ENCODE measurements at places on chromosomes 5 and 9.

GRCh38 chr5:86546044-86546443 lies 71.7 kb upstream of the COX7C start:
- DNase-seq = no peak

GRCh38 chr5:92674321-92674720 lies 906.7 kb downstream of the NR2F1-AS1 start:
- DNase-seq = no peak

- no peak for DNase-seq
Observed at GRCh38 chr5:61744690-61745619, 412.9 kb downstream of the ZSWIM6 start.

GRCh38 chr5:10621832-10622231 lies 58.0 kb downstream of the ANKRD33B start:
- no peak for DNase-seq

GRCh38 chr5:148910216-148910615 lies 83.8 kb downstream of the ADRB2 start:
- DNase-seq = no peak

- no peak for DNase-seq
Observed at GRCh38 chr9:93907551-93908199, 47.5 kb downstream of the BARX1 start.

DNA sequence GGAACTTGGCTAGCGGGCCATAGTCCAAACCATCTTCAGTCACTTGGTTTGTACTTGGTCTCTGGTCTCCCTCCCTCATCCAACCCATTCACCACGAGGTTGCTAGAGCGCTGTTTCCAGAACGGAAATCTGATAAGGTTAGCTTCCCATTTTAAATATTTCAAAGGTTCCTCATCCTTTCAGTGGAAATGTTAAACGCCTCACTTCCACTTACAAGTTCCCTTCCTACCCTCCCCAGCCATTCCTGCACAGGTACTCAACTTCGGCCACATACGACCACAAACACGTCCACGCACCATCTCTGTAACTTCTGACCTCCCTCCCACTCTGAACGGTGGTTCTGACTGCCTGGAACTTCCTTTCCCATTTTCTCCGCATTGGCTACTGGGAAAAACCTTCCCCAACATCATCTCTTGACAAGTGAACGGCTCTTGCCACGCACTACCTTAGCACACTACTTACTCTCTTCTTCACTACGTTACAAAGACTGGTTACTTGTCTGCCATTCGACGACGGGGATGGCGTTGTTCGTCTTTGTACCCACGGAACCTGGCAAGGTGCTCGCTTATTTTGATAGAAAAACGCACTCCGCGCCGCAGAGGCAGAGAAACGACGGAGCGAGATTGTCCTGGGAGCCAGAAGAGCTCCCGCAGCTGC lies 629 bp downstream of the CCNH start:
- DNase-seq = no peak
